Muscle of arm (tissue), 14 donors: ENCODE measurements at places on chromosomes 3 and 15.

DNA sequence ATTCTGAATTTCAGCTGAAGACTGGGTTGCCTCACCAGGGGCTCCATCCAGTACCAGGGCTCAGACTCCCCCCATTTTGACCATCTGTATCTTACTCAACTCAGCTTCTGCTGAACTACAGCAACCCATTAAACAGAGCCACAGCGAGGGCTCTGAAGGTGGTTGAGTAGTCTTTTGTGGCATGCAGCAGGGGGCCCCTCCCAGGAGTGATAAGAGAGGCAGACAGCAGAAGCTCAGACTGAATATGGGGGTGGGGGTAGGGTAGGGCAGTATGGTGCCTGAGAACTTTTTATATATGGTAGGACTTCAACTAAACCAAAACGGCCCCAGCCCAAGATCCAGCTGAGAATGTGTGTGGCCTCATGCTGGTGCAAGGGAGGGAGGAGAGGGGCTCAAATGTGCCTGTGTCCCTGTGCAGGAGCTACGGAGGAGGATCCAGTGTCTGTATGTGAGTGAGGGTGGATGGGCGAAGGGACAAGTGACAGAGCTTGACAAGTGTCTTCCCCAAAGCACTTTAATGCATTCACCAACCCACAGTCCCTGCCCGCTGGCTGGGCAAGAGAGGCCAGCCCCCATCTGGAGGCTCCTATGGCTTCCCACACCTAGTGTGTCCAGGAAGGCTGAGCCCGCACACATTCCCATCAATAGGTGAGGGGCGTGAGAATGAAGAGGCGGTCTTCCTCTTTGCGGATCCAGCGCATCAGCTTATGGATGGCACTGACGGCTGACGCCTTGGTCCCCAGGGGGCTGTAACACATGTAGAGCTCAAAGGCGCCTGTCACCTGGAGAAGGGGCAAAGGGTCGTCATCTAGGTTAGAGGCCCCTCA lies 4.9 kb upstream of the MST1R start:
- DNase-seq = no peak

DNA sequence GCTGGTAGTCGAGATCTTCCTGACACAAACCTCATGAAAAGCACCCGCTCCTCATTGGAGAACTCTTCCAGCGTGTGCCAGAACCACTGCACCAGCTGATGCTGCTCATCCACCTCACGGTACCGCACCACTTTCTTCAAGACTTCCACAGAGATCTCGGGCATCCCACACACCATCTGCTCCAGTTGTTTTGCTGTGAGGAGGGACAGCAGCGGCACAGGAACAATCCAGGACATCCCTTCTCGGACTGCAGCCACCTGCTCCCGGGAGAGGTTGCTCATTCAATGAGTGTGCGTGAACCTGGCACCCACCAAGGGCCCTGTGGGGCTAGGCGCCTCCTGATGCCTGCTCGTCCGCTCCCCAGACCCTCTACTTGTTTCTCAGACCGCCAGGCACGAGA lies 15.1 kb downstream of the FBXL22 start:
- no peak for DNase-seq

DNA sequence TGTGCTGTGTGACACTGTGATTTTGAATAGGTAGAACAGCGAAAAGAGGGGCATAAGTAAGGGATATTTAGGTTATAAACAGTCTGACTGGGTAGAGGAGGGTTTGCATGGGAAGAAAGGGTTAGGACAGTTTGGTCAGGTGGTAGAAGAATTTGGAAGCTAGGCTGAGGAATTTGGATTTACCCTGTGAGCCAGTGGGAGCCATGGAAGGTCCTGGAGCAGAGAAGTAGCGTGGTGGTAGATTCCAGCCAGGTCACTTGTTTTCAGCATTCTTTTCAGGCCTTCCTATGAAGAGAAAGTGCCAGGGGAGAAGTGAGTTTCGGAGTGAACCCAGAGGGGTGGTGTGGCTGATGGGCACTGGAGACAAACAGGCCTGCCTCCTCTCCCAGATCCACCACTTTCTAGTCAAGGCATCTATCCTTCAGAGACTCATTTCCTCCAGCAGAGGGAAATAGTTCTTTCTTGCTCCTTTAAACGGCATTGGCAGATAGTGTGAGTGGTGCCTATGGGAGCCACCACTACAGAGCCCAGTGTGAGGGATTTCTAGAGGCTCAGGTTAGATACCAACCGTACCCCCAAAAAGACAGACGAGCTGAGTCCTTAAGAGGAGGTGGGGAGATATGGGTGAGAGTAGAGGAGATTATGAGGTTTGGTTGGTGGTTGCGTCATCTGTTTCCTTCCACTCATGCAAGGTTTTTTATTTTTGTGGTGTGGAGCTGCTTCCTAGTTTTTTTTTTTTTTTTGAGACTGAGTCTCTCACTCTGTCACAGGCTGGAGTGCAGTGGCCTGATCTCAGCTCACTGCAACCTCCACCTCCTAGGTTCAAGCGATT lies 21.2 kb downstream of the PXK start:
- no peak for DNase-seq

DNA sequence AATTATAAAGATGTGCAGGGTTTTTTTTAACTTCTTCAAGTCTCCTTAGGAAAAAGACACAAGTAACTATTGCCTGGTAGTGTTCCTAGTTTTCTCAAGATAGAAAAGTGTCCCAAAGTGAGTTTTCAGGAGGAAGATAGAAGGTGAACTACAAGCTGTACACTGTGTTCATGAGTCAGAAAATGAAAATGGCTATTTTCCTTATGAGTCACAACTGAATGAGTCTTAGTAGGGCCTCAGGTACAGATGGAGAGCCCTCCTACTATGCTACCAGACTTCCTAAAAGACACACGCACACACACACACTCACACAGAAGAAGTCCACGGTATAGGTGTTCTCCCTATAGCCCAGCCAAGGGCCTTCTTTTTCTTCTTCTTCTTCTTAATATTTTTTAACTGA lies 3.1 kb downstream of the MYO1E start:
- no peak for DNase-seq

DNA sequence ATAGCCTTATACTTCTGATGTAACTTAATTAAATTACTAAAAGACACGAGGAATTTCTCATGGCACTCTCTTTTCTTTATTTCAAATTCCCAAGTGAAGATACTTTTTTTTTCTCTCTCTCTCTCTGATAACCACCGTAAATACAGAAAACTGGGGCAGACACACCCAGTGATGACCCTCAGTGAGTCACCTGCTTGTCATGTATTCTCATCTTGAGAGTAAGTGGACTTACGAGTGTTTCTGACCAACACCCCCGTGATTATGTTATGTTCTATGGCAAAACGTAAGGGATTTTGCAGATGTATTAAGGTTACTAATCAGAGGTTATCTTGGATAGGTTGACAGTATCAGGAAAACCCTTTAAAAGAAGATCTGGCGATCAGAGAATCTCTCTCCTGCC lies 348.8 kb upstream of the ZNF717 start:
- DNase-seq = no peak

- no peak for DNase-seq
Measured at GRCh38 chr15:98673133-98673532, 24.8 kb downstream of the IGF1R start.

DNA sequence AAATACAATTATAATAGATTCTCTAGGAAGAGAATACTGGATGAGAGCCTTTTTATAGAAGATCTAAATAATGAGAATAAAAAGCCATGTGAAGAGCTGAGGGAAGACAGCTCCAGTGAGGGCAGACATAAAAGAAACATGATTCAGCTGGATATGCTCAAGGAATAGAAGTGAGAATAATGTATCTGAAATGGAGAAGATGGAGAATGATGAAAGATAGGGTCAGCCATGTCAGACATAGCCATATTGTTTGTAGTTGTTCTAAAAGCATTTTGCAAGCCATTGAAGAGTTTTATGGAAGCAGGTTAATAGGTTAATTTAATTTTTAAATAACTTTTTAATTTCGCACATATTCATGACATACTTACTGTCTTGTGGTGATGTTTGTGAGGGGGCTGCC lies 713.5 kb upstream of the ARPP21 start:
- no peak for DNase-seq

DNA sequence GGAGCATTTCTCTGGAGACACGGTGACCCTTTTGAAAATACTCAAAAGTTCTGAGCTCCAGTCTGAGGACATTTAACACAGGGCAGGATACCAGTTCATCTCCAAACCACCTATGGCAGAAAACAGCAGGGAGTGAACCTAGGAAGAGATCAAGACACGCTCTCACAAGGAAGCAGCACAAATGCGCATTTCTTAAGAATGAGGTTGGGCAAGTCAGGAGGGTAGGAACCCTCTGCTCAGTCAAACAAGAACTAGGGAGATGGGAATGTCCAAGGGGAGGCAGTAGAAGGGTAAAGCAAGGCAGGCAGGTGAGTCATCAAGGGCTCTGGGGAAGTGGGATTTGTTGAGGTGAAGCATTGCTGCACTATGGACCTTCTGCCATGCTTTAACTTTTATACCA lies 60.3 kb upstream of the PSMD6 start:
- DNase-seq = no peak

GRCh38 chr3:55180936-55181535 lies 253.2 kb upstream of the LRTM1 start:
- DNase-seq = peak; percentile 57

DNA sequence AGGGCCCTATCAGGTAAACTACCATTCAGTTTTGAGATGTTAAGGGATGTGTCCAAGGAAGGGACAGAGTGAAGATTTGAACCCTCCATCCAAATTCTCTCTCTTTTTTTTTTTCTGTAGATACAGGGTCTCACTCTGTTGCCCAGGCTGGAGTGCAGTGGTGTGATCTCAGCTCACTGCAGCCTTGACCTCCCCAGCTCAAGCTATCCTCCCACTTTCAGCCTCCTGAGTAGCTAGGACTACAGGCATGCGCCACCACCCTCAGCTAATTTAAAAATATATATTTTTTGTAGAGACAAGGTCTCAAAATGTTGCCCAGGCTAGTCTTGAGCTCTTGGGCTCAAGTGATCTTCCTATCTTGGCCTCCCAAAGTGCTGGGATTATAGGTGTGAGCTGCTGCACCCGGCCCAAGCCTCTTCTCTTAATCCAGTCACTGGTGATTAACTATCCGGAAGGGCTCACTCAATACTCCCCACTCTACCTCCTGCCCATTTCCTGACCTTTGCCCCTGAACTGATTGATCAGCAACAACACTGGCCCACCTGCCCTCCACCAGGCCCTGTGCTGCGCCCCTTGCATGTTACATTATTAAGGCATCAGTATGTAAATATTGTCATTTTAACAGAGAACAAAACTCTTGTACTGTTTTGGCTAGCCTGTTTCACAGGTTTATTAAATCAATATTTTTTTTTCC lies 164.7 kb downstream of the CTNNB1 start:
- DNase-seq = no peak

- DNase-seq = no peak
Measured at GRCh38 chr15:89455535-89455934, 40.8 kb downstream of the RHCG start.

- DNase-seq = no peak
Measured at GRCh38 chr15:59371458-59372351, 966 bp downstream of the MYO1E start.

GRCh38 chr3:155744010-155744625 lies 753 bp downstream of the PLCH1 start:
- DNase-seq = no peak
